AG20443 (cell line): ENCODE measurements at places on chromosomes 3 and 15.

DNA sequence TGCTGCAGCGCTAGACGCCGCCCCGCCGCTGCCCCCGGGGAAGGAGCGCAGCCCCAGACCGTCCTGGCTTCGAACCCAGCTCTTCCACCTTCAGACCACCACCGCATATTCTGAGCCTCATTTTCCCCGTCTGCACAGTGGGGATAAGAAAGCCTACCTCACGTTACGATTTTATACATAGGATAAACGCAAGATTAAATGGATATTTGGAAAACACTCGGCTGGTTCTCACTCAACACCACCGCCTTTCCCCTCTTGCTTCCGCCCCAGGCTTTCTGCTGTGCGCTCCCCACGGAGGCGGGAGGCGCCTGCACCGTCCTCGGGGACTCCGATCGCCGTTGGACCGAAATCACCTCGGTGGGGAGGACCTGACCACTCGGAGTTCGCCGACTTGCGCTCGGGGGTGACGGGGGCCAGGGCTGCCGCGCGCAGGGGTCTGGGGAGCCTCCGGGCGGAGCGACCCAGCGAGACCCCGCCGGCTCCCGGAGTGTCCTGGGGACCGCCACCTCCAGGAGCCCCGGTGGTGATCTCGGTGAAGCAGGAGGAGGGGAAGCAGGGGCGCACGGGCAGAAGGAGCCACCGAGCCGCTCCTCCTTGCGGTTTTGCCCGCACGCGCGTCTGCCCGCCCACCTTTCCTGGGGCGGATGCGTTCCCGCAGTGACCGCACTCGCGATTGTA lies 4.0 kb downstream of the FBXL22 start:
- peak; percentile 61 for DNase-seq

- no peak for DNase-seq
Observed at GRCh38 chr15:67828969-67829646, 3.8 kb downstream of the SKOR1 start.

- no peak for DNase-seq
Observed at GRCh38 chr3:12522721-12523120, 22.6 kb downstream of the MKRN2OS start.

- no peak for DNase-seq
Observed at GRCh38 chr3:126049289-126050049, 34.5 kb downstream of the SLC41A3 start.

DNA sequence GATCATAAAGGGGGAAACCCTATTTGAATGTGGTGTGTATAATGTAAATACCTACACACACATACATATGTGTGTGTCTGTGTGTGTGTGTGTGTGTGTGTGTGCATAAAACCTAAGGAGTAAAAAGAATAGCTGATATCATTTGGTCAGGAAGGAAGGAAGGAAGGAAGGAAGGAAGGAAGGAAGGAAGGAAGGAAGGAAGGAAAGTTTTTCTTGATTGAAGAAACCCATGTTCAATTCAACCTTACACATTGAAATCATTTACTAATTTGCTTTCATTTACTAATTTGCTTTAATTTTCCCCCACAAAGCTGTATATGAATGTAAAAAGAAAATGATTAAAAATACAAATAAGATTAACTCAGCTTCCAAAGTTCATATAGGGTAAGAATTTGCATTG lies 386.6 kb downstream of the ROBO2 start:
- no peak for DNase-seq

GRCh38 chr3:195906865-195907683 lies 1.3 kb downstream of the TNK2 start:
- no peak for DNase-seq

- DNase-seq, result no peak
Observed at GRCh38 chr15:56232058-56232457, 11.6 kb downstream of the RFX7 start.

DNA sequence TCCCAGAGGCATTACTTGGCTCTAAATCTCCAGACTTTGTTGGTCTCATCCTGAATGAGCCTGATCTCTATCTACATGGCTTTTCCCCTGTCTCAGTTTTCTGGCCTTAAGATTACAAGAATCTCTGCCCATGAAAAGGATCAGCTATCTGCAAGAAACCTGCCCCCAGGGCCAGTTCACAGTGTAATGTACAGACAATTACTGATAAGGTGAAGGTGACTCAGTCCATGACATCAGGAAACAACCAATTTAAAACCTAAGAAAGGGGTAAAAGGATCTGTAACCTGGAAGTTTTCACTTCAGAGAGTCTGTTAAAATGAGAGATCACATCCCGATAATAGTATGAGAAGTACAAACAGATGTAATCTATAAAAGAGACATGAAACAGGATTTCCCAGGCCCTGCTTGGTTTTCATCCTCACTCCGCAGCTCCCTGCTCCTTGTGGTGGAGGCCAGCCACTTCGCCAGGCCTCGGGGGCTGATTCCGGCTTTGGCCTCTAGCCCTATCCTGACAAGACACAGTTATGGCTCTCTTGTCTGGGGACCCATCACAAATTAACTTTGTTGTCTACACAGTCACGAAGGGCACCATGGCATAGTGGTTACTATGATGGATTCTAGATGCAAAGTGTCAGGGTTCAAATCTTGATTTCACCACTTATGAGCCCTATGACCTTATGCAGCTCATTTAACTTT lies 136.9 kb downstream of the THSD4 start:
- DNase-seq, result no peak

GRCh38 chr3:131279577-131279976 lies 102.0 kb upstream of the NUDT16 start:
- DNase-seq, result no peak

GRCh38 chr3:63450023-63450422 lies 171.9 kb downstream of the SYNPR start:
- no peak for DNase-seq

- peak; percentile 32 for DNase-seq
Observed at GRCh38 chr3:150180334-150180733, 209.6 kb upstream of the PFN2 start.
